Adrenal gland (tissue), 19 donors: ENCODE measurements at places on chromosomes 4 and X. TPM values are rescaled to one million over a fixed set of nuclear protein-coding genes. Genes with fewer than 3 reads are reported as not detected.

GRCh38 chr4:110512901-110513300 lies 36.9 kb downstream of the ENPEP start:
- no peak for DNase-seq
- no peaks in the 10 kb centered on the region for H3K36me3 ChIP-seq
- no peak overlapping the region for H3K4me3 ChIP-seq
- no peak overlapping the region for H3K27ac ChIP-seq
- no peaks in the 10 kb centered on the region for H3K27me3 ChIP-seq

- no peak for DNase-seq
- peaks cover 27% of the 10 kb centered on the region for H3K4me1 ChIP-seq
- no peak overlapping the region for H3K27ac ChIP-seq
- no peak overlapping the region for H3K4me3 ChIP-seq
- H3K36me3 ChIP-seq = no peaks in the 10 kb centered on the region
These were observed 13.2 kb downstream of the CA5B start for GRCh38 chrX:15751155-15751819.

DNA sequence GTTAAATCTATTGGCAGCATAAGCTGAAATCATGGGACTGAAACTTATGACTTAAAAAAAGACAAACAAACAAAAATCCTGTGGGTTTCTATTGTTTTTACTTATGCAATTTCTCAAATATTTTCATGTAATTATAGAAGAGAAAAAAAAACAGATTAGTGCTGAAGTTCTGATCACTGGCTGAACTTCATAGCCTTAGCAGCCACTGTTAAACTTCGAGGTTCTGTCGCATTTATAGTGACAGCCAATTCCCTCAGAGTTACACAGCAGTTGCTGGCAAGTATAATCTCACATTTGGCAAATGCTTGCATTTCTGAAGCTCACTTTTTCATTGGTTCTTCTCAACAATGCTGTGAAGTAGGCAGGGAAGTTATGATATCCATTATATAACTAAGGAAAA lies 748.9 kb upstream of the MAGEB2 start:
- peaks cover 1% of the 10 kb centered on the region for H3K27me3 ChIP-seq
- no peaks in the 10 kb centered on the region for H3K36me3 ChIP-seq
- DNase-seq = no peak
- H3K4me3 ChIP-seq = no peak overlapping the region

- H3K27ac ChIP-seq = no peak overlapping the region
- no peaks in the 10 kb centered on the region for H3K4me1 ChIP-seq
- no peaks in the 10 kb centered on the region for H3K36me3 ChIP-seq
These were observed 1.3 kb downstream of the SULT1E1 start for GRCh38 chr4:69858690-69859089.

DNA sequence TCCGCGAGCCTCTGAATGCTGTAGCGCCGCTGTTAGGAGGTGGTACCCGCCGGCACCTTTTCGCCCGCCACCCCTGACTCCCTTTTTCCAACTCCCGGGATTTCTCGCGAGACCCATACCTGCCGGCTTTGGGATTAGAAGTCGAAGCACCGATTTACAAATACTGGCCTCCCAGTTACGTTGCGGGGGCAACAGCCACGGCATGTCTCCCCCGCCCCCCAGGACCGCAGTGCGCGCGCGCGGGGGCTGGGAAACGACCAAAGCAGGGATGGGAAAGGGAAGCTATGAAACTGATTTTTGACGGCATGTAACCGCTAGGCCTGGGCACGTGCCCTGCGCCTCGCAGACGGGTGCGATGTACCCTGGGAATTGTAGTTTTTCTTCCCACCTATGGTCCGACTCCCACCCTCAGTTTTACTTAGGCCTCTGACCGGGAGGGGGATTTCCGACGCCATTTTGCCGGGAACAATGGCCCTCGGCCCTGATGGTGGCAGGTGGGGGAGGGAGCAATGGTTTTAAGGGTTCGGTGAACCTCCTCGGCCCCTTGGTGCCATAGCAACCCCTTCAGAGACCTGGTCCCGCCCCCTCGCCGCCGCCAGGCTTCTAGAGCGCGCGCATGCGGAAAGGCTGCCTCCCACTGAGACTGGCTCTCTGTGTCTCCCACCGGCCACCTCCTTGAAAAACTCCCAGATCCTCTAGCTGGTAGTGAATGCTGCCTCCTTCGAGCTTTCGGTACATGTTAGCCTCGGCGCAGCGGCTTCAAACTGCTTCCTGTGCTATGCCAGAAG lies 772 bp upstream of the WNK3 start:
- peak; percentile 56 for DNase-seq
- H3K36me3 ChIP-seq = no peaks in the 10 kb centered on the region
- H3K4me1 ChIP-seq = no peaks in the 10 kb centered on the region
- H3K4me3 ChIP-seq = peak overlapping the region; percentile 53
- no peaks in the 10 kb centered on the region for H3K27me3 ChIP-seq

- H3K4me1 ChIP-seq = no peaks in the 10 kb centered on the region
- H3K4me3 ChIP-seq = no peak overlapping the region
- no peaks in the 10 kb centered on the region for H3K36me3 ChIP-seq
These were observed 104.5 kb downstream of the MFAP3L start for GRCh38 chr4:169921732-169922131.

The VEGFC gene
- total RNA-seq = 8.1 TPM
